CD4-positive, alpha-beta T cell treated with Interleukin-15 for 4 hours (primary cell): ENCODE measurements at places on chromosomes 6 and 20.

DNA sequence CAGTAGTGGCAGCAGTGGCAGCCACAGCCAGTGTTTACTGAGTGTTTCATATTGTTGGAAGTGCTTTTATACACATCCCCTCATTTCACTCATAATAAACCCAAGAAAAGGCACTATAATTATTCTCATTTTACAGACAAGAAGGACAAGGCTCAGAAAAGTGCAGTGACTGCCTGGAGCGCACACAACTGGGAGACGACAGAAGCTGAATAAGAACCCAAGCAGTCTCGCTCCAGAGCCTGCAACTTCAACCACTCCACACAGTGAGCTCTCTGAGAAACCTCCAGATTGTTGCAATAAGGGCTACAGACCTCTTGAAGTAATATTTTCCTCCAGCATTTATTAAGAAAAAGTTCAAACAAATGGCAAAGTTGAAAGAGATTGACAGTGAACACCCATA lies 76.9 kb downstream of the PLCG1 start:
- no peak for DNase-seq

DNA sequence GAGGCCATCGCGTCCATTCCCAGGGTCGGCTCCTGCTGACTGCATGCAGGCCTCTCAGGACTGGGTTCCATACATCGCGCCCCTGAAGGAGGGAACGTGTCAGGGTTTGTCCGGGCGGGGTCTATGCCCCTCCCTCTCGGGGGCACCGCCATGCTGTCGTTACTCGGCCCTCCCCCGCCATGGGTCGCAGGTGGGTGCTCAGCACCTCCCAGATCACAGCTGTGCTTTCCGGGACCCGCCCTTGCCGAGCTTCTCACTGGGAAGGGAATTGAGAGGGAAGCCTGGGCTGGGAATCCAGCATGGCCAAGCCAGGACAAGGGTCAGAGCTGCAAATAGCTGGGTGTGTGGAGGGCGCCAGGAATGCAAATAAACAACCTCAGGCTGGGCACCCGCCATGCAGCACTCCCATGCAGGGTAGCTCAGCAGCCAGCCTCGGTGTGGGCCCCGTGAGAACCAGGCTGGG lies at the start of gene FRMD1:
Gene FRMD1 (minus strand): TSS at position 270 of the 463 bp plus-strand sequence. CDS start 118 bp downstream, at position 152.
- no peak for DNase-seq

GRCh38 chr20:3896302-3896701 lies 7.1 kb downstream of the PANK2 start:
- DNase-seq = no peak

DNA sequence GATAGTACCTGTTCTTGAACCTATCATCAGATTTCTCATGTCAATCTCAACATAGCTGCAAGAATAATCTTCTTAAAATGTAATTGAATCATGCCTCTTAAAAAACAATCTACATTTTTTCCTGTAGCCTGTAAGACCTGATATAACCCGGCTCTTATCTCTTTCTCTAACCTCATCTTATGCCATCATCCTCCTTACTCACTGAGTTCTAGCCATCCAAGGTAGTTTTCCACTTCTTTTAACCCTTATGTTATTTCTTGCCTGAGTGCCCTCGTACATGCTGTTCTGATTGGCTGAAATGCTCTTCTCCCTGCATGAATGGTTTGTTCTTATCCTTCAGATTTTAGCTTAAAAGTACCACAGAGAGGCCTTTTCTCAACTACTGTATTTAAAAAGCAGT lies 16.4 kb downstream of the SLC17A5 start:
- no peak for DNase-seq

DNA sequence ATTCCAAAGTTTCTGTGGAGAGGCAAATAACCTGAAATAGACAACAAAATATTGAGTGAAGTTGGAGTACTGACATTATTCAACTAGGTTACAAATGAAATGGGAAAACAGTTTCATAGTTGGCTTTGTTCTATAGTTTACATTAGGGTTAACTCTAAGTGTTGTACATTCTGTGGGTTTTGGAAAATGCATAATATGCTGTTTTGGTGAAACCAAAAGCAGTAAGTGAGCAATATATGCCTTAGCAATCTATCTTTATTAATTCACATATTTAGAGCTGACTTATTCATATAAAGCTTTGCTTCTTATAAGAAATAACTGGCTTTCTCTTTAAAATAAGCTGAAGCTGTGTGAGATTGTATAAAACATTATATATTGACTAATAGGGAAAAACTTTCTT lies 157.5 kb upstream of the AHI1 start:
- no peak for DNase-seq
